ENCODE measurements at places on chromosomes 13 and 19. TPM values are rescaled to one million over a fixed set of nuclear protein-coding genes. Genes with fewer than 3 reads are reported as not detected.

GRCh38 chr13:50437252-50437651 lies 406.2 kb downstream of the DLEU7 start:
- DNase-seq = no peak

DNA sequence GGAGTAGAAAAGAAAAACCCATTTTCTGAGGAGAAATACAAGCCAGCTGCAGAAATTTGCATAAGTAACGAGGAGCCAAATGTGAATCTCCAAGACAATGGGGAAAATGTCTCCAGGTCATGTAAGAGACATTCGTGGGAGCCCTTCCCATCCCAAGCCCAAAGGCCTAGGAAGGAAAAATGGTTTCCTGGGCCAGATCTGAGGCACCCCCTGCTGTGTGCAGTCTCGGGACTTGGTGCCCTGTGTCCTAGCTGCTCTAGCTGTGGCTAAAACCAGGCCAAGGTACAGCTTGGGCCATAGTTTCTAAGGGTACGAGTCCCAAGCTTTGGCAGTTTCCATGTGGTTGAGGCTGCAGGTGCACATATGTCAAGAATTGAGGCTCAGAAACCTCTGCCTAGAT lies 444.9 kb downstream of the PCDH20 start:
- no peak for DNase-seq

The ZNF296 gene
- 0.35 TPM for total RNA-seq

The COMP gene
- not detected for total RNA-seq
